ENCODE measurements at places on chromosomes 1 and 21.

GRCh38 chr1:118905196-118905595 is 82.9 kb downstream of the TBX15 start:
- DNase-seq, result no peak

- no peak for DNase-seq
Observed at GRCh38 chr1:74652711-74653139, 20.9 kb downstream of the ERICH3 start.

- no peak for DNase-seq
Observed at GRCh38 chr1:52947490-52947889, 20.4 kb downstream of the SCP2 start.

DNA sequence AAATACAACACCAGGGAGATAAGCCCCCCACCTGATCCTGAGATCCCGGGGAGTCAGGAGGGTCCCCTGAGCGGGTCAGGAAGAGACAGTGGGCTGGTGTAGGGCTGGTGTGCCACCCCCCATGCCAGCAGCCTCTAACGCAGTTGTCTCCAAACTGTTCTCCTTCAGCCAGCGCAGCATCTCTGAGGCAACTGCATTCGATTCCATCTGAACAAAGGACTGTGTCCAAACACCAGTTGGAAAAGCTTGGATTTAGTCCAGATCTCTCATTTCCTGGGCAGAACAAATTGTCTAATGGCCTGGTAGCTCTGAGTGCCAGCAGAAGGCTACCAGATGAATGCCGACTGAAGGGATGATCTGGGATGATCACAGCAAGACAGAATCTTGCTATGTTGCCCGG is 44.1 kb upstream of the EIF4G3 start:
- DNase-seq, result no peak

- peak; percentile 41 for DNase-seq
Observed at GRCh38 chr1:33255347-33256220, 708 bp upstream of the ZNF362 start.

DNA sequence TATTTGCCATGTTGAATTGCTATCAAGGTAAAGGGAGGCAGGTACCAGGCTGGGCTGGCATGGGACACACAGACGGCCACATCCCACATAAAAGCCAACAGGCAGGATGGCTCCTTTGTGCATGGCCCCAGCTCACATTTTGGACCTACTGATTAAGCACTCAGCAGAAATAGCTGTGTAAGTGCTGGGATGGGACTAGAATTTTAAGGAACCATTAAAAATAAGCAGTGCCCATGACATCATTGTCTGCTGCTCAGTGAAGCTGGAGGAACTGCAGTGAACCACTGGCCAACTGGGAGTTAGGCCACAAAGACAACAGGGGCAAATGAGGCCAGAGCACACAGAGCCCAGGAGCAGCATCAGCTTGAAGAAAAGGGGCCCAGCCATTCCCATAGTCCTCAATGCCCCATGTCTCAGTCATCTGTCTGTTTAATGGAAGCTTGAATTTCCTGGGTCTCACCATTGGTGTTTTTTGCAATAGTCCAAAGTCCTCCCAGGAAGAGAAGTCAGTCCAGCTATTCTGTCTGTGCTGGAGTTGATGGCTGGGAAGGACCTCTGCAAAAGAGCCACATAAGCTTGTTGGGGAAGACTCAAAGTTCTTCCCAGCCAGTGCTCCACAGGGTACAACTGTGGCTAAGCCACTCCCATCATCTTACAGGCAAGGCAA is 45.3 kb upstream of the TNR start:
- DNase-seq, result no peak

- DNase-seq, result no peak
Observed at GRCh38 chr1:151290709-151291303, 8.7 kb downstream of the ZNF687 start.

DNA sequence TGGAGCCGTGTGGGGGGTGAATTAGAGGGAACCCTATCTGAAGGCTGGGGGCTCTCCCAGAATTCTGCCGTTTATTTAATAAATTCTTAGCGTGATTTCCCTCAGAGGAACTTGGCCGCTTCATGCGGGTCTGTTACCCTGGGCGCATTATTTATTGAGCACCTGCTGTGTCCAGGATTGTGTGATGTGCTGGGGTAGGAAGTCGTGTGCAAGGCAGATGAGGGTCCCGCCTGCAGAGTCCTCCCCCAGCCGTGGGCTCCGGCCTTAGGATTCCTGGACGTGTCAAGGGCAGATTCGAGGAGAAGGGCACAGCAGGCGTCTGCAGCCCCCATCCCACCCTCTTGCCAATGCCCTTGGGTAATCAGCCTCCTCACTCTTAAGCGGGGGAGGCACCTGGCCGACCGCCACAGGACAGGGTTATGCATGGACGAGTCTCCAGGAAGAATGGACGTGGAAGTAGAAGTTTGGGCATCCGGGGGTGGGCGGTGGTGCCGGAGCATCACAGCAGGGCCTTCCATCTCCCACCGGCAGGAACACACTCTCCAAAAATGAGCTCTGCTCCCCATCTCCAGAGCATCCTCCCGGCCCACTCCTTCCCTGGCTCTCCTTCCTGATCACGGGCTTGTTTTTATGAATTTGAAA is 233.3 kb upstream of the C1orf174 start:
- DNase-seq, result no peak

DNA sequence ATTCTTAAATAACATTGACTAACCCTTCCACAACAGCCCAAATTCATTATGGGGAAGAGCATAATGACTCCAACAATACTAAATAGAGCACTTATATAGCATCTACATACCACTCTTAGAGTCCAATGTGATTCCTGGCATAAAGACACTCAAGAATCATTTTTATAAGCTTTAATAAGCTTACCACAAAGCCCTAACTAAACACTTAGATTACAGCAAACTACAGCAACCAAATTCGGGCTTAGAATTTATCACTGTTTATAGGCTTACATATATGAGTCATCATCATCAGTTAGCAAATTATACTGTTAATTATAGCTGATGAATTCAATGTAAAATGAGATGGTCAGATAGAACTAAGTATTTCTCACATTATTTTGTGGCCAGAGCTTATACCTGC is 7.3 kb downstream of the SCYL3 start:
- DNase-seq, result no peak

DNA sequence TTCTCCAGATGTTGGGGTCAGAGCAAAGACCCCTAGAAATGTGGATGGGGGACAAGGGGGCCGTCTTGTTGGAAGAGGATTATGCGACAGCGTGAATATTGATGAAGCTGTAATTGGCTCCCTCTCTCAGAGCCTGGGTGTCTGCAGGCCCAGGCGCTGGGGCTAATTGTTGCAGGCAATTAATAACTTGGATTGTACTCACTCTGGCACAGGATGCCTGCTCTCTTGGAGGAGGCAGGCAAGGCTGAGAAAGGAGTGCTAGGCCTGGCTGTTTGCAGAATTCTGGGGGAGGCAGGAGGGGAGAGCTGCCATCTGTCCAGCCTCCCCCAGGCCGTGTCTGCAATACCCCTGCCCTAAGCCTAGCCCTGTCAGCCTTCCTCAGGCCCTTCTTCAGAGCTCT is 4.1 kb upstream of the DISP3 start:
- no peak for DNase-seq

- no peak for DNase-seq
Observed at GRCh38 chr1:229227298-229227919, 43.5 kb upstream of the RAB4A start.

- DNase-seq, result no peak
Observed at GRCh38 chr1:28175955-28176485, 470 bp downstream of the PTAFR start.

DNA sequence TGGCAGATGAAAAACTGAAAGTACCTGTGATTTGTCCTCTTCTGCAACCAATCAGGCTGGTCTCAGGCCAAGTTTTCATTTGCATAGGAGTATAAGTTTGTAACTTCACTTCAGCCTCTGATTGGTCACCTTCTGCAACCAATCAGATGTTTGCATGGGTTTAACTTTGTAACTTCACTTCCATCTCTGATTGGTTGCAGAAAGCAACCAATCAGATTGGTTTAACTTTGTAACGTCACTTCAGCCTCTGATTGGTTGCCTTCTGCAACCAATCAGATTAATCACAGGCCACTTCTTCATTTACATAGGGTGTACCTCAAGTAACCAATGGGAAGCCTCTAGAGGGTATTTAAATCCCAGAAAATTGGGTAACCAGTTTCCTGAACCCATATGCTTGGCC is 18.9 kb upstream of the TUT4 start:
- DNase-seq, result no peak

- DNase-seq, result no peak
Observed at GRCh38 chr1:78831731-78832360, 174.7 kb downstream of the ADGRL4 start.

DNA sequence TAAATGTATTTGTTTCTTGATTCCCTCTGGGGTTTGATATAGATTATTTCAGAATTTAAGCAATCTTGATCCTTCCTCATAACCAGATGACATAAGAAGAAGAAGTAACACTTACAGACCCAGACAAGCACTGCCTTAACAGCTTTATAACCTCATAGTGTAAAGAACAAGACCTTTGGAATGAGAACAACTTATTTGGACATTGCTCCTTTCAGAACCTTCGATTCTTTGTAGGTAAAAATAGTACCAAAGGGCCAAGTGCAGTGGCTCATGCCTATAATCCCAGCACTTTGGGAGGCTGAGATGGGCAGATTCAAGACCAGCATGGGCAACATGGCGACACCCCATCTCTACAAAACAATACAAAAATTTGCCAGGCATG is 15.0 kb downstream of the TM2D1 start:
- no peak for DNase-seq

- DNase-seq, result no peak
Observed at GRCh38 chr1:53446051-53446450, 13.1 kb upstream of the DMRTB1 start.

GRCh38 chr1:163692266-163692665 is 370.5 kb downstream of the NUF2 start:
- DNase-seq, result no peak

GRCh38 chr1:37726751-37727585 is 34.7 kb downstream of the CDCA8 start:
- DNase-seq, result no peak

GRCh38 chr1:201213926-201214325 is 23.3 kb downstream of the IGFN1 start:
- DNase-seq, result no peak

GRCh38 chr1:87902830-87903229 is 574.1 kb downstream of the LMO4 start:
- no peak for DNase-seq

GRCh38 chr1:41739061-41739955 is 179.4 kb downstream of the HIVEP3 start:
- DNase-seq, result no peak

GRCh38 chr1:114153261-114154145 is at the start of gene SYT6:
Gene SYT6, minus strand, starts transcription at chr1:114153869. Its CDS starts 97 bp downstream, at chr1:114153772.
- DNase-seq, result peak; percentile 67

DNA sequence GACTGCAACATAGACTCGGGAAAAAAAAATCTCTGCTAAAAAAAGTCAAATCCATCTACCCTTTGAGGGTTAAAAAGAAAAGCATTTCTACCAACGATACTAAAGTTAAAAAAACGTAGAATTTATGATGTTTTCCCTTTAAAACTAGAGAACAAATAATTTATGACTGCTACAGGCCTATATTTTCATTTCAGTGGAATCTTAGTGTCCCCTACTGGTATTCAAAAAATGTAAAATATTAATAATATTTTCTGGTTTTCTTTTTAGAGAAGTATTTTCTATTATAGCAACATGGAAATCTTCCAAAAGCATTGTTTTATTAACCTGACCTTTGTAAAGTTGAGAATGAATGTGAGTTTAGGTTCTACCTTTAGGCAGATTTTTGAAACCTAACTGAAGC is 1582.2 kb downstream of the MRPL39 start:
- no peak for DNase-seq

DNA sequence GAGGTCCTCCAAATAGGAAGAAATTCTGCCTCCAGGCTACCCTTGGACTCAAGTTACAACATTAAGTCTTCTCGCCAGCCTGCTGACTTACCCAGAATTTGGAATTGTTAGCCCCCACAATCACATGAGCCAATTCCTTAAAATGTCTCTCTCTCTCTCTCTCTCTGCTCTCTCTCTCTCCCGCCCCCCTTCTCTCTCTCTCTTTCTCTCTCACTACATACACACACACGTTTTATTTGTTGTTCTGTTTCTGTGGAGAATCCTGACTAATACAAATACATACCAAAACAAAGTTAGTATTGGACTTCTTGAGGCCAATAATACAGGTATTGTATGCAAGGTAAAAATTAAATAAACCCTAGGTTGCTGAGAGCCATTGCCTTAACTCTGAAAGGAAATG is 72.1 kb downstream of the TNFSF18 start:
- DNase-seq, result no peak

- DNase-seq, result peak; percentile 43
Observed at GRCh38 chr21:33976082-33977016, 60.7 kb upstream of the ATP5PO start.

DNA sequence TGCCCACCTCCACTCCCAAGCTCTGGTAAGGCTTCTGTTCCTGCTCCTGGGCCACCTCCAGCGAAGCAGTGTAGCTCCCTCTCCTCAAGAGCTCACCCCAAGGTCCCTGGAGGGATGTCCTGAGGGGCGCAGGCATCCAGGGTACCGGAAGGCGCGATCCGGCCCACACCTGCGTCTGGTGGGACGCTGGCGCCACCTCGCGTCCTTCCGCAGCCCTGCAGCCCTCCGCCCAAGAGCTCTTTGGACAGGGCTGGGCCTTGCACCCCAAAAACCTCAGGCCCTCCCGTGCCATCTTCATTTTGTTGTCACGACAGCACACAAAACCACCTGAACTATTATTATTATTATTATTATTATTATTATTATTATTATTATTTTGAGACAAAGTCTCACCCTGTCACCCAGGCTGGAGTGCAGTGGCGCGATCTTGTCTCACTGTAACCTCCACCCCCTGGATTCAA is 49.2 kb upstream of the PAX7 start:
- DNase-seq, result peak; percentile 93

- DNase-seq, result no peak
Observed at GRCh38 chr1:190436615-190437014, 41.0 kb downstream of the BRINP3 start.

- no peak for DNase-seq
Observed at GRCh38 chr1:27405074-27405473, 12.7 kb downstream of the GPR3 start.

All from H1 (cell line).